ENCODE measurements at places on chromosomes 13 and 19.
A peak's percentile ranks its signal among the peaks of the same experiment; 100 is the strongest.

DNA sequence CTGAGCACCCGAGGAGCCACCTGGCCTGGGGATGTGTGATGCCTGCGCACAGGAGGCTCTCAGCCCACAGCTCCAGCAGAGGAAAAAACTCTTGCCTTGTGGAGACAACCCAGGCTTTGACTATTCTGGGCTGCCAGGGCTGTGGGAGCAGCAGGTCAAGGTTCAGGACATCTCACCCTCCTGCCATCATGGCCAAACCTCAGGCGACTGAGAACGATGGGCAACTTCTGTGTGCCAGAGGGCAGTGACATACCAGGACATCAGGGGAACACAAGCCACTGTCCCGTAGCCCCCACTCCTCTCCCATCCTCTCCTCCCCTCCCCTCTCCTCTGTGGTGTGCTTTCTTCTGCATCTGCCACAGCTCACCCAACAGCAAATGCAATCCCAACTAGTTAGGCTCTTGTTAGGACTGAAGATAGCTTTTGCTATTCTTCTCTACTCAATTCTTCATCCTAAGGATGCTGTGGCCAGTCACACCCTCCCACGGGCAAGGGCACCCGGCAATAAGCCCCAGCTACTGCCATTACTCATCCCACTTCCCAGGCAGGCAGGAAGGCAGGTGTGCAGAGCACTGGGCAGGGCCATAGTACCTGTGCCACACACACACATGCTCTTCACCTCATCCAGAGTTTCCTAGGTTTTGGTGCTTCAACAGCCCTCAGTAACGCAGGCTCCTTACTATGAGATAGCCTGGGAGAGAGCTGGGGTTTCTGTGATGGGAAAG lies 16.8 kb downstream of the ELL start:
- DNase-seq, result no peak

GRCh38 chr13:51025245-51025905 lies 85.7 kb downstream of the C13orf42 start:
- DNase-seq, result no peak

DNA sequence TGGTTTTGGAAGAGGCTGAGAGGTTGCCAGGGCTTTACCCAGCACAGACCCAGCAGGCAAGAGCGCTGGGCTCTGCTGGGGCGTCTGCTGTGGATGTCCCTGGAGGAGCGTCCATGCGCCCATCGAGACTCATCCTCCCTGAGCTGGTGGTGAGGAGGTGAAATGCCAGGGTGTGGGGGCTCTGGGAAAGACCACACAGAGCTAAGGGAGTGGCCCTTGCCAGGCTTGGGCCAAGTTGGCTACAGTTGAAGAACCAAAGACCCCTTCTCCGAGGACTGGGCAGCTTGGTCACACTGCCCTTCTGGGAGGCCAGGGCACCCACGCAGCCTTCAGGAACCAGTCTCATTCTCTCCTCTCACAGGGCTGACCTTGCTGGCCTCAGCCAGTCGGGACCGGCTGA lies 24.6 kb upstream of the OVOL3 start:
- DNase-seq, result no peak

GRCh38 chr13:36344173-36344572 lies 2.0 kb downstream of the SPART start:
- DNase-seq, result no peak

DNA sequence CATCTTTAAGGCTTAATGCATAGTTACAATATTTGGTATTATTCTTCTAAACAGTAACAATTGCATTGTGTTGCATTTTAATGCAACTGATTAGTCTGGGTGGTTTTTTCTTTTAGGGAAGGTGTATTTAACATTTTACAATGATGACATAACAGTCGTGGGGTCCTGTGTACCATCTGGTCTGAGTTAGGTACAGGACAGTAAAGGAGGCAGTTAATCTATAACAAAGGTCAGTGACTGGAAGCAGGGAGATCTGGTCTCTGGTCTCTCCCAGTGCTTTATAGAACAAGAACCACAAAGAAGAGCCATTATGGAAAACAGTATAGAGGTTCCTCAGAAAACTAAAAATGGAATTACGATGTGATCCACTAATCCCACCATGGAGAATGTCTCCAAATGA lies 2.7 kb upstream of the OR7G2 start:
- no peak for DNase-seq

GRCh38 chr19:34124828-34125227 lies 47.5 kb upstream of the LSM14A start:
- no peak for DNase-seq

DNA sequence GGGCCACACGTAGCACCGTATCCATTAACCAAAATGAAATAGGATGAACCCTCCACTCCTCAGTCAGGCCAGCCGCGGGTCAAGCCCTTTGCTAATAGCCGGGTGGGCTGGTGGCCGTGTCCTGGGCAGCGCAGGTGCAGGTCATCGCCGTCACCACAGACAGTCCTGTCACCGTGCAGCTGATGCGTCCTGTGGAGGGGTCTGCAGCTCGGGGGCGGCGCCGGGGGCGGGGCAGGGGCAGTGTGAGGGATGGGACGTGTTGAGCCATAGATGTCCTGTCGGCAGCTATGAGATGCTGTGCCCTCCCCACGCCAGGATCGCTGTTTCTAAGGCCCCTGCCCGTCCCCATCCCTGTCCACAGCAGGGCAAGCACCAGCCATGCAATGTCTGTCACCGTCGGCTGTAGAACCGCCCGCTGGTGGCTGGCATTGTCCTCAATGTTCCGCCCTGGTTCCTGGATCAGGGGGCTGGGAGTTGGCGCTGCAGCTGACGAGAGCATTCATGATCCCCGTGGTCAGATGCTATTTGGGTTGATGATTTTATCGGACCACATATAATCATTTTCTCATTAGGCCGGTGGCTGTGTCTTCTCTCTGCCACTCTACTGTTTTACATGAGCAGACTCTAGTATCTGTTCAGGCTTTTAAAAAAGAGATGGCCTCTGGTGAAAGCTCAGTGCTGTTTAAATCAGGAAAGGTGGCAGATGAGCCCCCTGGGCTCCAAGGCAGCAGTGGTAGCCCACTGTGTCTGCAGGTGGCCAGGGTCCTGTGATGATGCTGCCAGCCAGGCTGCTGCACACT lies 126.1 kb downstream of the KDM4B start:
- DNase-seq, result no peak

DNA sequence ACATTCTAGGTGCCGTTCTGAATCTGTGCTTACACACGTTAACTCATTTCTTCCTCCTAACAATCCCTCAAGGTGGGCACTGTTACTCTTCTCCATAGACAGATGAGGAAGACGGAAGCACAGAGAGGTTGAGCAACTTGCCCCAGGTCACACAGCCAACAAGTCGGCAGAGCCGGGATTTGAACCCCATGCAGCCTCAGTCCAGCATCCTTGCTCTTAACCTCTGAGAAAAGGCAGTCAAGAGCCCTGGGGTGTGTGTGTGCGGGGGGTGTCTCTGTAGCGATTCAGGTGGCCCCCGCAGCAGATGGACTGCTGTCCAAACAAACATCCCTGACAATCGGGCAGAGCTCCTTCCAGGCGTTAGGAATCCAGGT lies 6.3 kb downstream of the PTPRS start:
- no peak for DNase-seq

- DNase-seq, result no peak
Observed at GRCh38 chr13:25848812-25849745, 202.7 kb downstream of the SHISA2 start.

DNA sequence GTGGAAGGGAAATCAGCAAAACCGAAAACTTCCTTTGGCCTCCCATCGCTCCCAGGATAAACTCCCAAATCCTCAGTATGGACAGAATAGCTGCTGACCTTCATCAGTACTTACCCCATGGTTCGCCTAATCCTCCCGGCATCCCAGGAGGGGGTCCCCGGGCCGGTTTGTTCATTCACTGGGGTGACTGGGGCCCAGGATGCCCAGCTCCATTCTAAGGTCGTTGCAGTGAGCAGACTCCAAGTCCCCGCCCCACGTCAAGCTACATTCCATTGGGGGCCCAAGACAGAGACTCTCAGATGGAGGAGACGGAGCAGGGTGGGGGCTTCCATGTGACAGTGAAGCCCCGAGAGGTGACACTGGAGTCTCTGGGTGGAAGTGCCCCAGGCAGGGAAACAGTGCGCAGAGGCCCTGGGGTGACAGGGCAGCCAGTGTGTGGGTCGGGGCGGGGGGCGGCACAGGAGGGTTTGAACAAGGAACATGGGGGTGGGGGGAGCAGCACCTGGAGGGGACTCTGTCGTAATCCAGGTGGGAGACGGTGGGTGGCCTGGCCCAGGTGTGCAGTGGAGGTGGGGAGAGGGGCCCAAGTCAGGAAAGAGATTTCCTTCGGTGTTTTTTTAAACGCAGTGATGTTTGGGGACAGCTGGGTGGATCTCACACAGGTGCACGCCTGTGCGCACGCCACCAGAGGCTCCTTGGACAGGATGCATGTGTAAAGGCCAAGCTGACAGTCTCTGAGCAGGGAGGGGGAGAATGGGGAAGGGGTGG lies 5.1 kb downstream of the SSBP4 start:
- DNase-seq, result no peak

- no peak for DNase-seq
Observed at GRCh38 chr19:51101171-51101865, 6.9 kb downstream of the CTU1 start.

- DNase-seq, result no peak
Observed at GRCh38 chr13:51605698-51606097, 21.4 kb downstream of the WDFY2 start.

GRCh38 chr13:35768073-35768472 lies 291.6 kb upstream of the MAB21L1 start:
- no peak for DNase-seq

DNA sequence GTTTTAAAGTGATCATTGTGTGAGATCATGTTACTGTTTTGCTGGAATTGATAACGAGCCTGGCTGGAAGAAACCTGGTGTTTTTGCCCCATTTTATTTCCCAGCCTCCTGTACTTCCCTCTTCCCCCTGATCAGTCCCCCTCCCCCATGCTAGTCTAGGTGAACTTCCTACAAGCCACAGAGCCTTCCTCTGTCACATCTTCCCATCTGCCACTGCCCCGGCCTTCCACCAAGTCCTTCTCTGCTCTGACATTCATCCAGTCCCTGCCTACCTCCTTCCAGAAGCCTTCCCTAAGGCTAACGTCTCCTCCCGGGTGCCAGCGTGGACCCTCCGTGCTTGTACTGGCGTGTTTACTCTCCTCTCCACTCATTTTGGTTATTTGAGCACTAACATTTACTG lies 14.3 kb downstream of the FARP1 start:
- DNase-seq, result no peak

DNA sequence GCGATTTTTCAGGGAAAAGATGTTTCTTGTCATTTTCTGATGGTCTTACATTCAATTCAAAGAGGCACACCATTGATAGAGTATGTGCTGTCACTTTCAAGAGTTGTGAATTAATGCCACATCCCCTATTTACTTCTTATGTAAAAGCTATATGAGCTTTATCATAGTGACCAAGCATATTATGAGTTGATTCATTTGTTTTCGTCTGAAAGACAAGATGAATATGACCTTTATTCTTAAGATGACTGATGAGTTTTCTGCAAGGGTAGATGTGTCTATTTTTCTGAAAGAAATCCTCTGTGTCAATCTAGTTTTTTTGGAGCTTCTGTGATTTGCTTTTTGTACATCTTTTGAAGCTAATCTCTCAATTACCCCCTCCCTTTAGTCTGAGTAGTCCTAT lies 676.3 kb upstream of the ARGLU1 start:
- DNase-seq, result no peak

- DNase-seq, result no peak
Observed at GRCh38 chr19:4636151-4636717, 3.1 kb upstream of the TNFAIP8L1 start.

- no peak for DNase-seq
Observed at GRCh38 chr19:47711652-47712242, 1.5 kb upstream of the EHD2 start.

- DNase-seq, result no peak
Observed at GRCh38 chr19:9793071-9793591, 24.6 kb upstream of the ZNF846 start.

- DNase-seq, result no peak
Observed at GRCh38 chr19:28984315-28984714, 228.6 kb downstream of the UQCRFS1 start.

DNA sequence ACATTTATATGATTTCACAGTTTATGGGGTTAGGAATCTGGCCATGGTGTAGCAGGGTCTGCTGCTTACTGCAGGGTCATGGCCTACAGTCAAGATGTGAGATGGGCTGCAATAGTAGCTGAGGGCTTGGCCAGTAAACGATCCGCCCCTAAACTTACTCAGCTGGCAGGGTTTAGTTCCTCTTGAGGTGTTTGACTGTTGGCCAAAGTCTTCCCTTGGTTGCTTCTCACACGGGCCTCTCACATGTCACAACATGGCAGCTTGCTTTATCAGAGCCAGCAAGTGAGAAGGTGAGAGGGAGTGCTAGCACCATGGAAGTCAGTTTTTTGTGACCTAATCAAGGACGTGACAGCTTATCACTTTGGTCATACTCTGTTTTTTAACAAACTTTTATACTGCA lies 77.1 kb downstream of the DNAJC3 start:
- DNase-seq, result no peak

GRCh38 chr19:48663667-48664066 lies 9.2 kb downstream of the NTN5 start:
- DNase-seq, result no peak

GRCh38 chr19:10214784-10215183 lies 16.3 kb downstream of the S1PR2 start:
- no peak for DNase-seq

DNA sequence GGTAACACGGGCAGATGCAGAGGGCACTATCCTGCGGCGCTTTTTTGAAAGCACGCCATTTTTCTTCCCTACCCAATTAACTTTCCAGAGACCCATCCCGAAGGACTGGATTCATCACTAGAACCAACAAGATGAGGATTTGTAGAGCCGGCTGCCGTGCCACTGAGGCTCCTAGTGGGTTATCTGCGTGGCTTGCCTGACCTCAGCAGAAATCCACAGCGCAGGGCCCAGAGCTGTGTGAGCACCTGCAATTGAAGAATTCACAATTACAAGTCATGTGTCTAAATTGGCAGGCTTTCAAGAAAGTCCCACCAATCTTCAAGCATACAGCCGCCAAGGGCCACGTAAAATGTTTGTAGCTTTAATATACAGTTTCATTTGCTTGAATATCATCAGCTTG lies 75.5 kb downstream of the ALOX5AP start:
- DNase-seq, result no peak

DNA sequence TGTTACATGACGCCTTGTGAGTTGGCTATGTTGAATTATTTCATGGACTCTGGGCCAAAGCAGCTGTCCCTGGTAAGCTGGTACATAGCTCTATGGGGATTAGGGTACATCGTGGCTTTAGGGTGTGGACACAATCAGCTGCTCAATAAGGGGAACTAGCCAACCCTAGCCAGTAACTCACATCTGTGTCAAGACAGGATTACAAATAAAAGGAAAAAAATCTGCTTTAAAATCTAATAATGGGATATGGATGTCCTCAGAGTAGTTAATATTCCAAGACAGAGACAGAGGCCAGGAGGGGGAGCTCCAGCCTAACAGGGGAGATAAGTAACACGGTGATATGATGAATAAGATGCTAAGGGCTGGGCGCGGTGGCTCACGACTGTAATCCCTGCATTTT lies 21.1 kb upstream of the ZNF766 start:
- peak; percentile 42 for DNase-seq

- DNase-seq, result no peak
Observed at GRCh38 chr19:29006057-29006735, 206.8 kb downstream of the UQCRFS1 start.

GRCh38 chr19:53896682-53897081 lies 12.4 kb upstream of the CACNG7 start:
- DNase-seq, result no peak

GRCh38 chr19:13313875-13314274 lies 163.7 kb downstream of the IER2 start:
- no peak for DNase-seq
